Erythroblast (primary cell): ENCODE measurements at places on chromosomes 12 and 14.

DNA sequence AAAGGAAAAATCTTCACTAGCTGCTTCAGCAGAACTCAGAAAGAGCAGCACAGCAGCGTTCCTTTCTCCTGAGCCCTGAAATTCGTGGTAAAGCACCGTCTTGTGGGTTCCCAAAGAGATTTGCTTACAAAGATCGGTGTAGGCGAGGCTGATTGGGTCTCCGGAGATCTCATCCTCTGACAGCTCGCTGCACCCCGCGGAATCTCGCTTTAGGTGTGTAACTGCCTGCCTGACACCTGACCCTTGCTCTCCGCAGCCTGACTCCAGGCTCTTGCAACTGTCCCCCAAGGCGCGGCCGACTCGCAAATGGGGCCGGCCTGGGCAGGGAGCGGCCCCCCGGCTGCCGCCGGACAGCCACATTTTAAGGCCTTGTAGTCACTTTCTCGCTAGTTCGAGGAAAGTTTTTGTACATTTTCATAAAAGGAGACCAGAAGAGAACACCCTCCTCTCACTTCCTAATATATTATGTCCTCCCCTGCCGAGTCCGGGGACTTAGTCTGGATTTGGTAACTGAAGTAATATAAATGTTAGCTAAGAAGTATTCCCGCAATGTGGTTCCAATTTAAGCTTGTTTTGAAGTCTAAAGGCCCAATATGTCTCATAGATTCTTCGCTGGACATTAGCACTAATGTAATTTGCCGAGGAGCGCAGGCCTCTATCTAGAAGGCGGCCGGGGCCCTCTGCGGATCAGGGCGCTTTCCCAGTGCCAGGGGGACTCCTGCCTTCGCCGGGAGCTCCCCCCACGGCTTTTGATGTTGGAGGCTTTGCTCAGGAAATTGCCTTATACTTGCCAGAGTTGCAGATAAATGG lies 177.3 kb upstream of the CDKN3 start:
- DNase-seq, result no peak

DNA sequence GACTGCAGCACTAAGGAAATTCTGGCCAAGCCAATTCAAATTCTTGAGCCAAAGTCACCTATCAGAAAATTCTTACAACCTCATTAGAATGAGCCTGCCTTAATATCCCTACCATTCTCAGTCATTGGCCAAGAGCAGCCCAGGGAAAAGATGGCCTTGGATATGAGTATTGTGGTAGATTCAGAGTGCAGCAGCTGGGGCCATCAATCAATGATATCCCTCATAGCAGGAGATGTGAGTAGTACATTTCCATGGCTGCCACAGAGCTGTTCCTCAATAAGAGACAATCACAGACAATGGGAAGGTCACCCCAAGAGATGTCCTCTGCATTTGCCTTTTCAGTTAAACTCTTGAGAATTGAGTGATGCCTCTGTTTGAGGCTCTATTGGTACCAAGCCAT lies 161.6 kb downstream of the DYRK2 start:
- DNase-seq, result no peak

DNA sequence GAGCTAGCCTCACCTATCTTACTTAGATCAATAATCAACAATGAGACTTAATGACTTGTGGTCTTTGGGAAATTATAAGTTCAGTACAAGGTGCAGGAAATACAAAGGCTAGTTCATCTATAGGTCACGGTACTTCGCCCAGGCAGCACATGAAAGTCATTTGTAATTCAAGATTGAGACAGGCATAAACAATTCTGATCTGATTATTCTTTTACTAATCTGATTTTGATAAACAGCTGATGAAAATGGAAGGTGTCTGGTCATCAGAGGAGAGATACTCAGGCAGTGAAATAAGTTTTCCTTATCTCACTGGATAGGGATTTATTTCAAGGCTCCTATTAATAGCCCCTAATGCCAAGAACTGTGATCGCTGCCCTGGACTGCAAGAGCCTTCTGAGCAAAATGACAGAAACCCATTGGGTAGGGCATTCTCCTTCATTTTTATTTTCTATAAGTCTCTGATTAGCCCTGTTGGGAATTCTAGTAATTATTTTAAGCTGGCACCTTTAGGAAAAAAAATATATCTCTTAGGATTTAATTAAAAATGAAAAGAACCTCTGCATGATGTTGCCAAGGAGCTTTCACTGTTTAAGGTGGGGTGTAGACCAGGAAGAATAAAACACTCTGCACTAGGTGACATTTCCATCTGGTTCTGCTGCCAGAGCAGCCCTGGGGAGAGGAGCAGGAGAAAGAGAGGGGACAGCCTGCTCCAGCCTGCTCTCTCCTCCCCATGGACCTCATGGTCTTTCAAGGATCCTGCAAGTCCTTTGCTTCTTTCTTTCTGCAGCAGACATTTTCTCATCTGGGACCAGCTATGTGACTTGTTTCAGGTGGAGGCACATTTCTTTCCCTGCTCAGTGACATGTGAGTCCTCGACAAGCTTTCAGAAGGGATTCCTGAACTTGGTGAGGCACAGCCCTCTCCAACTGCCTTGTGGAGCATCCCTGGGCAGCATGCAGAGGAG lies 44.8 kb downstream of the SSPN start:
- DNase-seq, result no peak

- DNase-seq, result no peak
Observed at GRCh38 chr12:23472329-23472971, 477.0 kb downstream of the SOX5 start.

DNA sequence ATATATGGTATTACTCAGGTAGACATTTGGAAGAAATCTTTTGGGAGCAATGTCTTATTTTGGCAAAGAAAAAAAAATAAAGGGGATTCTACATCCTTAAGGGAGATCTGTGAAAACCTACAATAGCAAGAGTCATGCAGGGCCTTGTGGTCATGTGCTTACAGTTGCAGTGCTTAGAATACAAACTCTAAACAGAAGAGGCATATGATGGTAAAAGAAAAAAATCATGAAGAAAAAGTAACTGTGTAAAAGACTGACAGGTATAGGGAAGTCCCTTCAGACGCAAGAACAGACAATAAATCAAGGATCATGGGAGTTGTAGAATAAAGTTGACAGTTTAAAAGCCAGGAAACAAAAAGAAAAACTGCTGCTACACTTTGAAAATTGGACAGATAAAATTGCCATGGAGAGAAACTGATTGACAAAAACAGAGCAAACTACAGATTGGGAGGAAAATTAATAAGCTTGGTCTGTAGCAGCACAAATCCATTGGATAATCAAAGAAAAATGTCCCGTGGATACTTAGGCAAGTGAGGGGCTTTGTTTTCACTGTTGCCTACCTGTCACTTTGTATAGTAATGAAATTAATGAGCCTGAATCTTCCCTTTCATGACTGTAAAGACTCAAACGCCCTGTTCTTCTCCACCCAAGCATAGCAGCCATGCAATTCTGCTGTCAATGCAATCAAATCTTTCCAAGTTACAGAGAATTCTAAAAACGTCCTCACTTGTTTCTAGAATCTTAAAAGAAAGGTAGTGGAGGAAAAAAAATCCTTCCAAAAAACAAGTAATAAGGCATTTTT lies 402.0 kb downstream of the SYT1 start:
- no peak for DNase-seq

DNA sequence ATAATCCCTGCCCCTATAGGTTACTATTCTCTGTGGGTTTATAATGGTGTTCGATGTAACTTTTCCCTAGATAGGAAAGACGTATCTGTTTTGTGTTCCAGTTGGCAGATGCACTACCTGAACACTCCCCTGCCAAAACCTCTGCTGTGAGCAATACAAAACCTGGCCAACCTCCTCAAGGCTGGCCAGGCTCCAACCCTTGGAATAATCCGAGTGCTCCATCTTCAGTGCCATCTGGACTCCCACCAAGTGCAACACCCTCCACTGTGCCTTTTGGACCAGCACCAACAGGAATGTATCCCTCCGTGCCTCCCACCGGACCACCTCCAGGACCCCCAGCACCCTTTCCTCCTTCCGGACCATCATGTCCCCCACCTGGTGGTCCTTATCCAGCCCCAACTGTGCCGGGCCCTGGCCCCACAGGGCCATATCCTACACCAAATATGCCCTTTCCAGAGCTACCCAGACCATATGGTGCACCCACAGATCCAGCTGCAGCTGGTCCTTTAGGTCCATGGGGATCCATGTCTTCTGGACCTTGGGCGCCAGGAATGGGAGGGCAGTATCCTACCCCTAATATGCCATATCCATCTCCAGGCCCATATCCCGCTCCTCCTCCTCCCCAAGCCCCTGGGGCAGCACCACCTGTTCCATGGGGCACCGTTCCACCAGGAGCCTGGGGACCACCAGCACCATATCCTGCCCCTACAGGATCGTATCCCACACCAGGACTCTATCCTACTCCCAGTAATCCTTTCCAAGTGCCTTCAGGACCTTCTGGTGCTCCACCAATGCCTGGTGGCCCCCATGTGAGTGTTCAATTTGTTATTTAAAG lies 11.3 kb downstream of the MAPK1IP1L start:
- no peak for DNase-seq
